ENCODE measurements at places on chromosomes 5 and 9.

- peak; percentile 75 for DNase-seq
These were observed 11.6 kb downstream of the ABL1 start for GRCh38 chr9:130846487-130847305.

DNA sequence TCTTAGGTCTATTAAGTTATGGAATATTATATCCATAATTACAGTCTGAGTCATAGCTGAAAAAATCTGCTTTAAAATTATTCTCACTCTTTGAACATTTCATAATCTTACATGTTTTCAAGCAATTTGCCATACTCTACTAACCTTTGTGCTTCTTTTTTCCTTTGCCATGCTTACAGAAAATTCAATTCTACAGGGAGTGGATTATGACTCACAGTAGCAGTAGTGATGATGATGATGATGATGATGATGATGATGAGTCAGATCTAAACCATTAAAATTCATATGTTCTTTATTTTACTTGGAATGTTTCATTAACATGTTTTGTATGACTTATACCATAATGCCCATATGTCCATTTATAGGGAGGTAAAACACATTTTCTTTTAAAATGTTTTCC lies 207.1 kb downstream of the VPS13A start:
- DNase-seq, result peak; percentile 85

GRCh38 chr5:134143431-134143830 lies 28.9 kb downstream of the TCF7 start:
- DNase-seq, result no peak

GRCh38 chr5:53170746-53171349 lies 61.3 kb upstream of the MOCS2 start:
- DNase-seq, result peak; percentile 21

- DNase-seq, result no peak
These were observed 16.5 kb upstream of the SEC16A start for GRCh38 chr9:136499071-136499934.

GRCh38 chr9:69671311-69671878 lies 776 bp downstream of the APBA1 start:
- no peak for DNase-seq

- DNase-seq, result no peak
These were observed 500.0 kb upstream of the C9orf72 start for GRCh38 chr9:28073270-28073669.

DNA sequence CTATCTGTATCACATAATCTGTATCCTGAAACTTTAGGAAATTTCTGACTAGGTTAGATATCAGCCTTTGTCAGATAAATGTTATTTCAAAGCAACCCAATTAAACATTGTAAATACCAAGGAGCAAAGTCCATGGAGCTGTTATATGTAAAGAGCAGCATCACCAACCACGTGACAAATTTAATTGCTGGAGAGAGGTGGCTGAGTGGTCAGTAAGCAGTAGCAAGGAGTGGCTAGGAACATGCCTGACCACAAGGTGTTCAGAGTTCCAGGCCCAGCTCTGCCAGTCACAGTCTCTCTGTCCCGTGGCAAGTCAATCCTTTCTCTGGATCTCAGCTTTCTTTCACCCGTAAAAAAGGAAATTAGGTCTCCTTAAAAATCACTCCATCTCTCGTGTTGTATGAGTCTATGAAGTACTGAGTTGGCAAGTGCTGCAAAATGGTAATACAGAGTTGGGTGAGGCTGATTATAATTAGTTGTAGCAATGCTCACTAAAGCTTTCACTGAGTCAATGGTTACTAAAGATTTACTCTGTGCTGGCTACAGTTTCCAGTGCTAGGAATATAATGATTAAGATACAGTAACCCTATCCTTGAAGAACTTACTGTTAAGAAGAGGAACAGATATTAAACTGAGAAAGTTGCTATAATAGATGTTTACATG lies 166.1 kb downstream of the GNAQ start:
- DNase-seq, result no peak

- DNase-seq, result no peak
These were observed 107.7 kb upstream of the CTSL start for GRCh38 chr9:87618226-87618625.

DNA sequence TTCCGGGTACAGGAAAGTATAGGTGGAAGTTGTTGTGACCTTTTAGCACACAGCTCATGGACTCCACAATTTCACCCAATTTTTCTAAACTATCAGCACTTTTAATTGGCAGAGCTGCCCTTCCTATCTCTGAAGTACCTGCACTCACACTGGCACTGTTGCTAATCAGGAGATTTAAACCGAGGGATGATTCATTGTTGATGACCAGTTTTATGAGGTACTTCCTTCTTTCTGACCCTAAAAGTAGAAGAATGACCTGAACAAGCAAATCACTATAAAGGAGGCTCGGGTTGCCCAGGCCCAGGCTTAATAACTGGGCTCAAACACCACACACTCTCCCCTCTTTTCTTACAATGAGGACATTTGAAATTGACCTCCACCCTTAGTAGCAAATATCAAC lies 105.9 kb downstream of the KCNN2 start:
- no peak for DNase-seq

- DNase-seq, result no peak
These were observed 30.7 kb upstream of the GPX3 start for GRCh38 chr5:150989695-150990094.

- DNase-seq, result no peak
These were observed 471.3 kb downstream of the MAT2B start for GRCh38 chr5:163976696-163977095.
